Iris pigment epithelial cell (primary cell): ENCODE measurements at places on chromosomes 13 and 19.

DNA sequence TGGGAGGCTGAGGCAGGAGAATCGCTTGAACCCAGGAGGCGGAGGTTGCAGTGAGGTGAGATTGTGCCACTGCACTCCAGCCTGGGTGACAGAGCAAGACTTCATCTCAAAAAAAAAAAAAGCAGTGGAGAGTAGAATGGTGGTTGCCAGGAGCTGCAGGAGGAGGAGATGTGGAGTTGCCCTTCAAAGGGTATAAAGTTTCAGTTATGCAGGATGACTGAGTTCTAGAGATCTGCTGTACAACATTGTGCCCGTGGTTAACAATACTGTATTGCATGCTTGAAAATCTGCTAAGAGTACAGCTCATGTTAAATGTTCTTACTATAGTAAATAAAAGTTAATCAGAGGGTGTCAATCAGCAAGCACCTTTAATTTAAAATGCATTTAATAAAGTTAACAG, 28.4 kb upstream of the LATS2 start:
- no peak for DNase-seq

DNA sequence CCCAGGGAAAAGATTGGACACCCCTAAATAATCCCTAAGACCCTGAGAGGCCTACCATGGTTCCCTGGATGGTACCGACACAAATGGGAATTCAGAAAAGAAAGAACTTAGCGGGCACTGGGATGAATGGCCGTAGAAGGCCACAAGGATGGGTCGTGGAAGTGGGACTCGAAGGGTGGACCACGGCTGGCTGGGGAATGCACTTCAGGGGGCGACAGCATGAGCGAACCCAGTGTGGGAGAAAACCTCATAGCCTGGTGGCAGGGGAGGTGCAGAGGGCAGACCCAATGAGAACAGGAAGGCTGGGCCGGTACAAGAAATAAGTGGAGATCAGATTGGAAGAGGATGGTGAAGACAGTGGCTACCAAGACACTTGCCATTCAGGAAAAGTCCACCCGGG, 28.7 kb downstream of the LATS2 start:
- DNase-seq = no peak

DNA sequence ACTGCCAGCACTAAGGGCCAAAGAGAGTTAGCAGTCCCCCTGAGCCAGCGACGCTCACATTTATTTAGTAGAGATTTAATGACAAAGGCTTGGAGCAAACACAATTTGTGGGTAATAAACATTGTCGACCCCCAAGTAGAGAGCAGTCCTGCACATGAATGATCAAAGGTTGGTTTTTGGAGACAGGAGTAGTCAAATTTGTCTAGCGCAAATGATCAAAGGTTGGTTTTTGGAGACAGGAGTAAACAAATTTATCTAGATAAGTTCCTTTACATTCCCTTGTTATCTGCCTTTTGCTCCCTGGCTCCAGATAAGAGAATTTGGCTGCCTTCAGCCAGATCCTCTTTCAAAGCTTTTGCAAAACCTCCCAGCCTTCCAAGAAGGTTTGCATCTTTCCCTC, 26.9 kb downstream of the METTL21C start:
- no peak for DNase-seq

- DNase-seq = peak; percentile 25
These were observed 3.0 kb downstream of the HPN start for GRCh38 chr19:35044317-35045117.

DNA sequence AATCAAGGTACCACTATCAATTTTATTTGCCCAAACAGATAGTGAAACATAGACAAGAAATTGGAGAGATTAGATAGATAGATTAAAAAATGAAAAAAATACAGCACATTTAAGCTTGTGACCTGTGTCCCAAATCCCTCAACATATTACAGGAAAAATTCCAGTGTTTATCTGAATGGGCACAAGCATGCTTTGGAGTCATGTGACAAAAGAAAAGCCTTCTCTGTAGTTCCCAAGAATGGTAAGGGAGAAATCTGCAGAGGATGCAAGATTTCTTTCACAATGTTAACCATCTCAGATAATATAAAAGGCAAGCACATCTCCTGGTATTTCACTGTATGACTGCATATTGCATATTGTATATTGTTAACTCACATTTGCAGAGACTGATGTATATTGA, 168.0 kb downstream of the PCDH9 start:
- DNase-seq = no peak

GRCh38 chr13:24271601-24272451, 37.6 kb upstream of the C1QTNF9 start:
- DNase-seq = peak; percentile 87

- peak; percentile 52 for DNase-seq
These were observed at the start of gene R3HDM4 for GRCh38 chr19:913080-913748. Gene R3HDM4, minus strand, starts transcription at chr19:913219. Its CDS starts 62 bp downstream, at chr19:913157.

GRCh38 chr13:24842549-24843274, 78.7 kb downstream of the RNF17 start:
- DNase-seq = no peak

DNA sequence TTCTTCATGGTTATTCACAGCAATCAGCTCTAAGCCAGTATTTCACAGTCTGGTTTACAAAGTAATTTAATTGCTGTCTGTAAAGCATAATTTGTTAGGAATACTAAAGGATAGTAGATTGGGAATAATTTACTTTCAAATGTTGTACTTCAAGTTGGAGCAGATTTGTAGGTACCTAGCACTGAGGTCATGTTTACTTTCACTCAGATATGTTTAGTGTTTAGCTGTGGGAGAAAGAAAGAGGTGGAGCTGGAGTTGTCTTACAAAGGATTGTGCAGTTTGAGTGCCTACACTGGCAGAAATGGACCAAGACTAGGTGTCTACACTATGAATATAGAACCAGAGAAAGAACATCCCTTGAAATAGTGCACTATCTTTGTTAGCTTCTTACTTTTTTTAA, 464.6 kb downstream of the PCDH9 start:
- DNase-seq = no peak

DNA sequence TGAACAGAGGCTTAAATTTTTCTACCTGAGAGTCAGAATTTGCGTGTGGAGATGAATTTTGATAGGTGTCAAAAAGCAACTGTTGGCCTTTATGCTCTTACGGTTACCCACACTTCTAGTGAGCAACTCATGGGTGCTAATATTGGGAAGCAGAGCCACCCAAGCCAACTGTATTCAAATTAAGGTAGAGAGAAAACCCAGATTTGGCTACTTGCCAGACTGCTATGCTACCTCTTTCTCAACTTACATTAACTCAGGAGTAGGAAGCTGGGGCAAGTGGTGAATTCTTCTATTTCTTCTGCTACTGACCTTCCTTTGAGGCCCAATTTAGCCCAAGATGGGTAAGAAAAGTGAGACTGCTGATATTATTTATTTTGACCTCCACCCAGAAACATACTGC, 83.9 kb downstream of the OLFM4 start:
- DNase-seq = no peak

DNA sequence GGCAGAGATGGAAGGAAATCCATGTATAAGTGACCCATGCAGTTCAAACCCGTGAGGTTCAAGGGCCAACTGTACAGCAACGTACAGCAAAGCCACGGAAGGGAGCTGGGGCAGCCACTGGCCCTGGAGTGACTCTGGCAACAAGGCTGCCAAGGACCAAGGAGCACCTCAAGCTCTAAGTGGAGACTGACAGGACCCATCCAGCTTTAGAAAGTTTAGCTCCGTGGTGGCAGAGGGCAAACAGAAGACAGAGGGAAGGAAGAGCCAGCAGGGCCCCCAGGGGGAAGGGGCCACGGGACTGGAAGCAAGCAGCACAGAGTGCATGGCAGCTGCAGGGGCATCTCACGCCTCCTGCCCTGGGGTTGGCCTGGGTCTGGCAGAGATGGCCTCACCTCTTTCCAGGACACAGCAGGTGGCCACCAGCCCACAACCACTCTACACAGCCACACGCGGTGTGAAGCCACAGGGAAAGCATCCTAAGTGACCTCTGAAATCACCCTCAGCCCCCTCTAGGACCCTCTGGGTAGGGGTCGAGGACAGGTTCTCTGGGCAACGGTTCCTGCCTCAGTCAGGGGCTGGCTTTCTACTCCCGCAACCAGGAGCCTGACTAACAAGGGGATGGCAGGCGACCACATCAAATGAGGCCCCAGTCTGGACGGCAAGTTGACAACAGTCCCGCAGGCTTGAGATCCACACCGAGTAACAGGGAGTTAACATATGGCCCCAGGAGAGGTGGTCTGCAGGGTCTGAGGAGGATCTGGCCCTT, 3.8 kb downstream of the MIER2 start:
- no peak for DNase-seq

- DNase-seq = no peak
These were observed 249.9 kb downstream of the COL4A1 start for GRCh38 chr13:110057052-110057451.

- DNase-seq = no peak
These were observed 29.5 kb downstream of the TMEM255B start for GRCh38 chr13:113788413-113789135.

- peak; percentile 70 for DNase-seq
These were observed 512 bp upstream of the ZNF93 start for GRCh38 chr19:19900139-19900728.

DNA sequence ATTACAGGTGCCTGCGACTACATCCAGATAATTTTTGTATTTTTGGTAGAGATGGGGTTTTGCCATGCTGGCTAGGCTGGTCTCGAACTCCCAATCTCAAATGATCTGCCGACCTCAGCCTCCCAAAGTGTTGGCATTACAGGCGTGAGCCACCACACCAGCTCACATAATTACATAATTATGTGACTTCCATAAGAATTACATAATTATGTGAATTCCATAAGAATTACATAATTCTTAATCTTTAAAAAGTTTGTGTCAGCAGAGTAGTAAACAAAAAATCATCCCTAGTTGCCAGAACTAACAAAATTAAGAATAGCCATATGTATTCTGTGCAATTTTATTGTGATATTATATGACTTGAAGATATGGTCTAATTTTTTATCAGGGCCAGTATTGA, 25.6 kb downstream of the IFT88 start:
- no peak for DNase-seq

DNA sequence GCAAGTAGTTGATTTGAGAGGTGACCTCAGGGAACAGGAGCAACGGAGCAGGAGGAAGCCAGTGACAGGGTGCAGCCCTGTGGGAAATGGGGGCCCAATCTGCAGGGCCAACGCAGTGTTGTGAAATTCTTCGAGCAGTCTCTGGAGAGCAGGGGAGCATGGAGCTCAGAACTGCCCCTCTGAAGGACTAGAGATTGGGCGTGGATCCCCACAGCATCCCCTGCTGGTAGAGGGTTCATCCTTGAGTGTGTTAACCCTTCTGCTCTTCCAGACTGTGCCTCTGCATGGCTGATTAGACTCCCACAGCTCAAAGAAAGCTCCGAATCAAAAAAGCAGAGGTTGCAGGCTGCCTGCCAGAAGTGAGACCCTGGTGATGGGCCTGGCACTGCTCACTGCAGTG, 77.9 kb upstream of the UQCRFS1 start:
- no peak for DNase-seq

- peak; percentile 56 for DNase-seq
These were observed 20.7 kb downstream of the NDFIP2 start for GRCh38 chr13:79501538-79502232.

- peak; percentile 9 for DNase-seq
These were observed 342.7 kb downstream of the ENOX1 start for GRCh38 chr13:43444081-43444480.

GRCh38 chr13:27810461-27810860, 18.2 kb downstream of the GSX1 start:
- DNase-seq = no peak

- no peak for DNase-seq
These were observed 44.5 kb upstream of the SPACA7 start for GRCh38 chr13:112331675-112332074.

GRCh38 chr19:13887517-13887916, 10.6 kb downstream of the NANOS3 start:
- DNase-seq = peak; percentile 35

DNA sequence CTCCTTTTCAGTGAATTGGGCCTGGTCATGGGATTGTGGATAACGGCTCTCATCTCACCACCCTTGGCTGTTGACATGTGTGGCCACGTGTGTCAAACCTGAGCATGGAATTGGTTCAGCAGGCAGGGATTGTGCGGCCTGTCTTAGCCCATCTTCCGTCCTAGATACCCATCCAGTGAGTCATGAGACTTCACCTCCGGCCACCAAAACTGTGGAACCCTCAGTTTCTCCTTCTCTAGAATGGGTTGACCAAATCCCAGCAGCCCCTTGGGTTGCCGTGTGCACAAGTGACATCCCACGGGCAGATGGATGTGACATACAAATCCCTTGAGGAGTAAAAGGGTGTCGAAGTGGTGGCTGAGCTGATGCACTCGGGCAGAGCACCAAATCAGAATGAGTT, 6.7 kb downstream of the GGN start:
- no peak for DNase-seq

- no peak for DNase-seq
These were observed 19.8 kb downstream of the CAB39L start for GRCh38 chr13:49424011-49424560.

DNA sequence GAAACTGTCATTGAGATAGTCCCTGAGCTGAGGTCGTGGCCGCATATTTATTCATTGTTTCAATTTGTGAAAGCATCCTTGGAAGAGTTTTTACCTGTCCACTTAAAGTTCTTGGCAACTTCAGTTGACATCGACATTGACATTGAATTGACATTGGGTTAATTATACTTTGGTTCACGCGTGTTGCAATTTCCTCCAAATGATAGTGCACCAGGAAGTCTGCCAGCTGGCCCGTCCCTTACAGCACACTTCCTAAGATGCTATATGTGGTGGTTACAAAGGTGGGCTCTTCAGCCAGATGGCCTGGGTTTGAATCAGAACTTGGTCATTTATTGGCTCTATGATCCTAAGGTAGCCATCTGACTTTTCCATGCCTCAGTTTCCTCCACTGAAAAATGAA, 176.0 kb downstream of the FGF14 start:
- no peak for DNase-seq

DNA sequence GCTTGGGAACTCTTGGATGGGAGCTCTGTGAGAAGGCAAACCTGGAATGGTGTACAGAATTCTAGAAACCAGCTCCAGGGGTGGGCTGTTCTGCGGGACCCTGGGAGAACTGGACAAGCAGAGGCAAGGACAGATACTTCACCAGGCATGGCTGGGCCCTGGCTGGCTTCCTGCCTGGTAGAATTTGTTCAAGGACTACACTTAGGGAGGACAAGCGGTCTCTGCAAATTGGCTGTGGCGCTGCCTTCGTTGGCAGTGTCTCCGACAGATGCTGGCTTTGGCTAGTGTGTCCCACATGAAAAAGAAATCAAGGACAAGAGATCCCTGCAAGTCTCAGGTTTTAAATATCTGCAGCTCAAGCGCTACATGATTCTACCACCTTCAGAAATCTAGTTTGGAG, 12.4 kb downstream of the CEBPG start:
- no peak for DNase-seq
